PC-3 (cell line): ENCODE measurements at places on chromosomes 3 and 15.

- no peak for DNase-seq
Observed at GRCh38 chr3:10395196-10395595, 74.3 kb upstream of the SEC13 start.

- DNase-seq = no peak
Observed at GRCh38 chr15:52220937-52221660, 29.9 kb upstream of the GNB5 start.

DNA sequence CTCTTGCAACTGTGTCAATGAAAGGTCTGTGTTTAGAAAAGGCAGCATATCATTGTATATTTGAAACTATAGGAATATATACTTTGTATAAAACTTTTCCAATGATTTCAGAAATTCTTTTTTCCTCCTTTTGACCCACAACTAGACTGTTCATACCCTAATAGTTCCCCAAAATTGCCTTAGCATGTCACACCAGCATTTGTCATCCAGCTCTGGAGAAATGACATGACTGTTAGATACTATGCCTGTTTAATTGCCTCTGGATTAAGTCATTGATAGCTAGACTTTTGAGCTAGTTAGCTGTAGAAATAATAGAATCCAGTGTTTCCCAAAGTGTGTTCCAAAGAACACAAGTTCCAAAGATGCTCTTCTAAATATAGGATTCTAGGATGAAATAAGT, 32.4 kb downstream of the B3GALNT1 start:
- DNase-seq = no peak

- no peak for DNase-seq
Observed at GRCh38 chr15:52114261-52115055, 1.9 kb upstream of the BCL2L10 start.

- DNase-seq = no peak
Observed at GRCh38 chr3:177005718-177006405, 191.4 kb downstream of the TBL1XR1 start.

DNA sequence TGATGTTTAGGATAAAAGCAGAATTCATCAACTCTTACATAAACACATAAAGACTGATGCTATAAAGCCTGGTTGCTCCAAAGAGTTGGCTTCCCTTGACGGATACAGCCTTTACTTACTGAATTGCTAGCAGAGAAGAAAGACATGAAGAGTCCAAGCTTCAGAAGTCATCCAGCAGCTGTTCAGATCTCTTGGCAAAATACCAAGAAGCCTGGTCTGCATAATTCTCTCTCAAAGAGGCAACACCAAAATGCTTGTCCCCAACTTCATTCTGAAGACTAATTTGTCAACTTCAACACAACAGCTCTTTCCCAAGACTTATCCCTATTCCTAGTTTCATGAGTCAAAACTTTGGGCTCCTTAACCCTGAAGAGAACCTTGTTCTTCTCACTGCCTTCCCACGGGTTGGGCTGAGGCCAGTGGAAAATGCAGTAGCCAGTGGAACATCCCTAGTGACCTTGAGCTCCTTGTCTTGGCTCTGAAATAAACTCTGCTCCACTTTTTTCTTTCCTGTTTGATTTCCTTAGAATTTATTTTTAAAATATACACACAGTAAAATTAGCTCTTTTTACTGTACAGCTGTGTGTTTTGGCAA, 119.2 kb upstream of the THBS1 start:
- DNase-seq = no peak

DNA sequence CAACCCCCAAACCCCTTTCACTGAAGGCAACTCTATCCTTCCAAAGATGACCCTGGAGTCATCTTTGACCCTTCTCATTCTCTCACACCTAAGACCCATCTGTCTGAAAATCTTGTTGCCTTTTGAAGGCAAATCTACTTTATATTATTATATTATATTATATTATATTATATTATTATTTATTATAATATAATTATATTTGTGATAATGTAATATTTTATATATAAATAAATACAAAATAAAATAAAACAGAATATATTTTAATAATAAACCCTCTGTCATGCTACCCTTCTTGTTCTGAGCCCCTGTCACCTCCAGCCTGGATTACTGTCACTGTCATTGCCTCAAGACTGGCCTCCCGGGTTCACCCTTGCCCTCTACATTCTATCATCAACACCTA, 5.0 kb upstream of the PROK2 start:
- DNase-seq = no peak

DNA sequence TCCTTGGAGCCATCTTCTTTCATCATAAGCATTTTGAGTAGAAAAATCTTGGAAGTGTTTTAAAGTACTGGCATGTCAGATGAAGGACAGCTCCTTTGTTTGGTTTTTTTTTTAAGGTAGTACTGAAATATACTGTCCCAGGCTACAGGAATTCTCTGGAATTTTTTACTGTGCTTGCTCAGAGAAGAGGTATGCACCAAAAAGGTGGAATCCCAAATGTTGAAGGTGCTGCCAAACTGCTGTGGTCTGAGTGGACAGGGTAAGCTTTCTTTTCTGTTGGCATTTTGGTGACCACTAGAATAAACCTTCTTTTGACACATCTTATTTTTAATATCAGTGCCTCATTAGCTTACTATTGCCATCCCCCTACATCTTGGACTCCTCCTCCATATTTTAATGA, 7.2 kb downstream of the GNL3 start:
- DNase-seq = peak; percentile 32

DNA sequence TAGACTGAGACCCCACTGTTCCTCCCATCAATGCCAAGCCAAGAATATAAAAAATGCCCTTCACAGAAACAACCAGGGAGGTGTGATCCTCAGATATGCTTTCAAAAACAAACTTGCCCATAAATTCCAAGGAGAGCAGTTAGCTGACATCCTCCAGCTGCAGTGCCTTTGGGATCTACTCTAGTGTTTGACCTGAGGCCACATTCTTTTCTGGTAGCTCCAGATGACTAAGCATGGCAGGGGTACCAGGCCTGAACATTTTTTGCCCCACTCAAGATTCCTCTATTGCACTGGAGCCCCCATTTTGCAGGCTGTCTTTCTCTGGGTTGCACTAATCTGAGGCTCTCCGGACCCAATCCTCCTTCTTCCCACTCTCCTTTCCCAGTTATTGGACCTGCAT, 27.9 kb upstream of the ACP3 start:
- DNase-seq = no peak

GRCh38 chr3:194974468-194975135, 288.9 kb downstream of the FAM43A start:
- DNase-seq = no peak

- peak; percentile 97 for DNase-seq
Observed at GRCh38 chr15:66803182-66803729, 101.2 kb downstream of the SMAD6 start.

- no peak for DNase-seq
Observed at GRCh38 chr3:62035402-62036057, 337.8 kb downstream of the FEZF2 start.

DNA sequence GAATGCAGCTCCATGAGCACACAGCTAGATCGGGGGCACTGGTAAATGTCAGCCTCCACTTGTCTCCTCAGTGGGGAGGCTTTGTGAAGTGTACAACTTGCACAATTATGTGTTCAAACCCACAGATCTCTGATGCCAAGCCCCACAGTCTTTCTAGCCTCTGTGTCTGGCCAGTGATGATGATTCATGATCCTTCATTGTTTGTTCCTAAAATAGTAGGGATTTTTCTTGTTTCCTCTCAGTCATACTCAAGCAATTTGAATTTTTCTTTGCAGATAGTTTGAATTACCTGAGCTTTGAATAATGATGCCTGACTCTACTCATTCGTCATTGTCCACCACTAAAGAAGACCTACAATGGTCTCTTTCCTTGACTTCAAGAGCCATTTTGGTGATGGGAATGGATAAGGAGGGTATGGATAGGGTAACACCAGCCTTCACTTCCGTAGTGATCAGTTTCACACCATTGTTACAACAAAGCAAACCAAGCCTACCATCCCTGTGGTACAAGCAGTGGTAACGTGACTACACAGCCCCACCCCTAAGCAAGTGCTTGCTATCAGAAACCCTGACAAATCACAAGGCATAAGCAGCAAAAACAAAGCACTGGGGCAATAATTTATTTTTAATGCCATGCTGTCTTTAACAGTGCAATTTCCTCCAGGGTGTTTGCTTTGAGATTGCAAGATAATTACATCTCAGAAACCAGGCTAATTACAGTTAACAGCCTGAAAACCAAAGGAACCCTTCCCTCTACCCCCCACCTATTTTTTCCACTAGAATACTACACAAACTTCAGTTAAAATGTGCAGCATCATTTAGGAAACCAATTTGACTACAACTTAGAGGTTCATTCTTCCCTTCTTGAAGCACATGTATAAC, 114.1 kb upstream of the PPP2R3A start:
- DNase-seq = peak; percentile 19

DNA sequence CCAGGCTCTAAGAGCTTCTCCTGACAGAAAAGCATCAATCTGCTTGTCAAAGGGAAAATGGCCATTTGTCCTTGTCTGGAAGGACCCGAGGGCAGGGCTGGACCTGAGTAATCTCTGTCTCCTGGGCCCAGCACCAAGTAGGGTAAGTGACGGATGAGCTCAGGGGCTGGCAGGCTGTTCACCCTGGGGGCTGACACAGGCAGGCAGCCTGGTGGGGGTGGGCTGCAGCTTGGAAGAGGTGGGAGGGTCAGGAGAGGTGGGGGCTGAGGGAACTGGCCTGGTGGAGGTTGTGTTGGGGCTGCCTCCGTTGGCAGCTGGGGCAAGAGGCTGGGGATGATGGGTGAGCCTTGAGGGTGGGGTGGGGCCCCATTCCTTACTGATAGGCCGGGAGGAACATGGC, 42.3 kb upstream of the ADPGK start:
- no peak for DNase-seq

DNA sequence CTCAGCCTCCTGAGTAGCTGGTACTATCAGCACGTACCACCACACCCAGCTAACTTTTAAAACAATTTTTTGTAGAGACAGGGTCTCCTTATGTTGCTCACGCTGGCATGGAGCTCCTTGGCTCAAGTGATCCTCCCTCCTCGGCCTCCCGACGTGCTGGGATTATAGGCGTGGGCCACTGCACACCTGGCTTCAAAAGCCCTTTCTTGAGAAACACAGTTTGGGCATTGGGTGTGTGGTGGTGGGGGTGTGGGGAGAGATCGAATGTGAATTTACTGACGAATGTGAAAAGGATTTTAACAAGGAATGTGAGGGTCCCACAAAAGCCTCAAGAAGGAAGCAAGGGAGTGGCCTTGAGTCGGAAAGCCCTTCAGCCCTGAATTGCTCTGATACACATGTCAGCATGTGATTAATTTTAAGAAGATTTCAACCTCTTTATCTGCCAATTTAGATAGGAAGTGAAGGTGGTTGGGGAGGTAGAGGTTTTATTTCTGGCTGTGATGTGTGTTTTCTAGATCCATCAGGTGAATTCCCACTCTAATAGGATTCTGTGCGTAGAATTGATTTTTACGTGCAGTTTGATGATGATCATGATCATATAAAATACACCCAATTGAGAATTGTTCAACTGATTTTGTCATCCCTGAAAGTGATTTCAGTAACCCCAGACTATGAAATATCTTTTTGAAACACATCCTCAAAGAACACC, 1.1 kb downstream of the CCR4 start:
- no peak for DNase-seq

DNA sequence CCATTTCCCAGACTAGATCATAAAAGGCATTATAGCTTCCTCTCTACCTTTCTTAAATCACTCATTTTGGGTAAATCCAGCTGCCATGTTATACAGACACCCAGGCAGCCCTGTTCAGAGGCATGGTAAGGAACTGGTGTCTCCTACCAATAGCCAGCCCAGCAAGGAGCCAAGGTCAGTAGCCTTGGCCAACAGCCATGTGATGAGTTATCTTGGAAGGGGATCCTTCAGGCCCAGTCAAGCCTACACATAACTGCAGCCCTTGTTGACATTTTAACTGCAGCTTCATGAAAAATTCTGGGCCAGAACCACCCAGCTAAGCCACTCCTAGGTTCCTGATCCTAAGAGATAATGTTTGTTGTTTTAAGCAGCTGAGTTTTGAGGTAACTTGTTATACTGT, 29.0 kb upstream of the ZMAT3 start:
- DNase-seq = peak; percentile 46

- DNase-seq = peak; percentile 24
Observed at GRCh38 chr15:74422652-74423430, 10.9 kb downstream of the SEMA7A start.

DNA sequence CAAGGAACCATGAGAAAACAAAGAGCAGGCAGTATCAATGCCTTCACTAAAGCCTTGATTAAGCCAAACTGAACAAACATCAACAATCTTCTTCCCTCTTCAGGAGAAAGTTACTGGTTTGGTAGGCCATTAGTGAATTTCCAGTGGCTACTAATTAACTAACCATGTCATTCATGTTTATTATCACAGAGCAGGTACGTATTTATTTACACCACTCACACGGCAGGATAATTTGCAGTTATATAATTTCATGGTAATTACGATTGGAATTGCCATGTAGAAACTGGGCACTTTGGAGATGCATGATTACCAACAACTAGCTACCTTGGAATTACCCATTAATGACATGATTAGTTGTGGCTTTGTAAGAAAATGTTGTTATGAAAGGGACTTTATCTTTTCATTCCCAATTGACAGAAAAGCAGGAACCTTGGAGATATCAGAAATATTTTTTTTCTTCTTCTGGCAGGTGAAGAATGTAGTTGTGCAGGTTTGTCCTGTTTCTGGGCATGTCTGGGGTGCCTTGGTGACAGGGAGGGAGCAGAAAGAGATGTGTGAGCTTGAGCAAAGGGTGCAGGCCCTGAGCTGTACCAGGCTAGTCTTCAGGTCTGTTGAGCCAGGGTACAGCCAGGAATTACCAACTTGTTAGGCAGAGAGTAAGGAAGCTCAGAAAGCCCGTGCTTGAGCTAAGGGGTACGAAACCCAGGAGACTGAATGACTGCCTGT, 310.7 kb downstream of the RORA start:
- peak; percentile 27 for DNase-seq

- no peak for DNase-seq
Observed at GRCh38 chr3:79926522-79926921, 158.7 kb upstream of the ROBO1 start.

- no peak for DNase-seq
Observed at GRCh38 chr3:196111939-196112386, 30.1 kb upstream of the TFRC start.

- DNase-seq = no peak
Observed at GRCh38 chr15:55669270-55669669, 73.7 kb downstream of the PRTG start.

GRCh38 chr15:70835415-70835814, 18.5 kb downstream of the LARP6 start:
- no peak for DNase-seq
